Occipital lobe (tissue), 3 donors: ENCODE measurements at places on chromosomes 1 and 21. TPM values are rescaled to one million over a fixed set of nuclear protein-coding genes. Genes with fewer than 3 reads are reported as not detected.

DNA sequence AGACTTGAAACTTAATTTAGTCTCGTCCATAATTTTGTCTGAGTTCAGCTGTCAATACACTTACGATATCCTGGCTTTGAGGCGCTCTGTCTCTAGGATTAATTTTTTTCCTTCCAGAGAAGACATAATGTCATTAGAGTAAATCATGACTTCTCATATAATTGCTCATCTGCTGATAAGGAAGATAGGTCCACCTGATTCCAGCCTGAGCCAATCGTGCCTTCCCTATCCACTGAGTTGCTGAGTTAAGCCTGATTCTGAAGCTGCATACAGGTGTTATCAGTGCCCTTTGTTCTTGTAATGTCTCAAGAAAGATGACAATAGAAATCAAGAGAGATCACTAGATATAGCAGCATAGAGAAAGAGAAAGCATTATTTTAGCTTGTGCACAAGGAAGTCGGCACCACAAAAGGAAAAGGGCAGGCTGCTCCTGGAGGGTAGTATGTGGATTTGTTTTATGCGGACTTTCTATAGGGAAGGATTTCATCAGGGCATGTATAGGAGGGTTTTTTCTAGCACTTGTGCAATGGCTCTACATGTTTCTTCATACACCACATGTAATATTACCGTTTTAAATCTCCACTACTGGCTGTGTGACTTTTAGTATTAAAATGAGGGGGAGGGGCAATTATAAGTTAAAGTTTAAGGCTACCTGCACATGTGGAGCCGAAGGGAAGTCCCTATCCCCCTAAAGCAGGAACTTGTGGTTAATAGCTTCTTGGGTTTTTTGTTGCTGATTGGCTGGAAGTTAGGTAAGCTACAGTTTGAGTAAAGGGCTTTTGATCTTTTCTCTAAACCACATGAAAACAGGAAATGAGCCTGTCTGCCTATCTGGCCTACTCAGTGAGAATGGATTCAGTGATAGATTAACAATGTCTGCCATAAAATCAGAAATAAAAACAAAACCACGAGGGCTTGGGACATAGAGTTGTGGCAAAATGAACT is 133.4 kb downstream of the PLPPR5 start:
- no peak for DNase-seq

GRCh38 chr1:232351335-232351734 is 278.6 kb downstream of the SIPA1L2 start:
- no peak for DNase-seq

The LHX8 gene
- not detected for total RNA-seq

The FAM151A gene
- total RNA-seq, result not detected
